ENCODE measurements at places on chromosomes 7 and 10. TPM values are rescaled to one million over a fixed set of nuclear protein-coding genes. Genes with fewer than 3 reads are reported as not detected.

GRCh38 chr10:122239578-122240257 lies 31.4 kb upstream of the BTBD16 start:
- no peak overlapping the region for H3K27ac ChIP-seq
- no peaks in the 10 kb centered on the region for H3K4me1 ChIP-seq
- no peak for DNase-seq
- H3K36me3 ChIP-seq = no peaks in the 10 kb centered on the region
- H3K27me3 ChIP-seq = no peaks in the 10 kb centered on the region

DNA sequence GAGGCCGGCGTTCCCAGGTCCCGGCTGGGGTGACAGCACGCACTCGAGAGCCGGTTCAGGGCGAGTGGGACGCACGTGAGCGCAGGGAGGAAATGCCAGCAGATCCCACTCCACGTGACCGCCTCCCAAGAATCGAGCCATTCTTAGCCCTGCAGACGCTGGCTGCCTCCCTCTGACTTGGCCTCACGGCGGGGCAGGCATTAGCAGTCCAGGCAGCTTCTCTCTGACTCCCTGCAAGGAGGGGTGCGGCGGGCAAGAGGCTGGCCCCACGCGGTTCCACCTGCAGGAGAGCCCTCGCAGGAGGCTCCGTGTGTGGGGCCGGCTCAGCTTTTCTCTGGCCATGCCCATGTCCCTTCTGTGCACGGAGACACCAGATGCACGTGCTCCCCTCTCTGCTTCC lies 10.1 kb downstream of the GPR146 start:
- peaks cover 26% of the 10 kb centered on the region for H3K4me1 ChIP-seq
- H3K36me3 ChIP-seq = no peaks in the 10 kb centered on the region
- peaks cover 51% of the 10 kb centered on the region for H3K27me3 ChIP-seq
- H3K4me3 ChIP-seq = no peak overlapping the region
- no peak overlapping the region for H3K27ac ChIP-seq
- DNase-seq = no peak

DNA sequence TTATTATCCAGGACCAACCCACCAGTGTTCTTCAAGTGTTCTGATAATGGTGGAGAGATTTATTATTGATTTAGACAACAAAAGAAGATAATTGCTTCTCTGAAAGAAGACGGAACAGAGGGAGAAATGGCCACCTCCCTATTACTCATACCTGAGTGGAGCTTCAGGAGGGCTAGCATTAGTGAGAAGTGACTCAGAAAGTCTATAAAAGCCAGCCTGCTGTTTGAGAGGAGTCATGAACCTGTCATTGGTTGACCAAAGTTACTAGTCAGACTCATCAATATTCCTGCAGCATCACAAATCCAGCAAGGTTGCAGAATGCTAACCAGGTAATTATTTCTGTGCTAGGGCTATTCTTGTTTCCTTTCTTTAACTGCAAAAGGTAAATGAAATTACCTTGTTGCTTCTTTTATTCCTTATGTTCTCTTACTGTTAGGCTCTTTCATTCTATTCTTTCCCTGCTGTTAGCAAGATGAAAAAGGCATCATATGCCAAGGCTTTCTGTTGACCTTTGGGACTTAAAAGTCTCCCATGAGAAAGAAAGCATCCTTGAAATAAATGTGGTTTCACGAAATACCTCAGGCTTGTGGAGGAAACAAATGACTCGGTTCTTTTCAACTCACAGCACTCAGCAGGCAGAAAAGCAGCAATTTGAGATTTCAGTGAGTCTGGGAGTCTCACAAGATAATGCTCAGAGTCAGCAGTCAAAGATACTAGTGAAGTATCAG lies 256.4 kb upstream of the PHYHIPL start:
- no peak overlapping the region for H3K27ac ChIP-seq
- H3K4me3 ChIP-seq = no peak overlapping the region
- DNase-seq = no peak
- H3K36me3 ChIP-seq = no peaks in the 10 kb centered on the region

GRCh38 chr10:79072041-79072441 lies 3.3 kb downstream of the ZMIZ1 start:
- H3K4me3 ChIP-seq = no peak overlapping the region
- H3K27ac ChIP-seq = no peak overlapping the region
- H3K36me3 ChIP-seq = no peaks in the 10 kb centered on the region
- H3K27me3 ChIP-seq = peaks cover 36% of the 10 kb centered on the region
- DNase-seq = no peak

DNA sequence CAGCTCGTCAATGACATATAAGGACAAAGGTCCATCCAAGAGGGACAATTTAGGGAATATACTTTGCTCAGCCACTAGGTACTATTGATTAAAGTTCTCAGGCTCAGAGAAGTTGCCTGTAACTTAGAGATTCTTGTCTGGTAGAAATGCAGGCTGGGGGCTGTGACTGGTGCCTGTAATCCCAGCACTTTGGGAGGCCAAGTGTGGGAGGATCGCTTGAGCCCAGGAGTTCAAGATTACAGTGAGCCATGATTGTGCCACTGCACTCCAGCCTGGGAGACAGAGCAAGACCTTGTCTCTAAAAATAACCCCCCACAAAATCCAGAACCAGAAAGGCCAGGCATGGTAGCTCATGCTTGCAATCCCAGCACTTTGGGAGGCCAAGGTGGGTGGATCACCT lies 36.2 kb upstream of the ACTR3B start:
- H3K4me3 ChIP-seq = no peak overlapping the region
- no peak for DNase-seq
- H3K4me1 ChIP-seq = no peaks in the 10 kb centered on the region
- H3K27ac ChIP-seq = no peak overlapping the region

DNA sequence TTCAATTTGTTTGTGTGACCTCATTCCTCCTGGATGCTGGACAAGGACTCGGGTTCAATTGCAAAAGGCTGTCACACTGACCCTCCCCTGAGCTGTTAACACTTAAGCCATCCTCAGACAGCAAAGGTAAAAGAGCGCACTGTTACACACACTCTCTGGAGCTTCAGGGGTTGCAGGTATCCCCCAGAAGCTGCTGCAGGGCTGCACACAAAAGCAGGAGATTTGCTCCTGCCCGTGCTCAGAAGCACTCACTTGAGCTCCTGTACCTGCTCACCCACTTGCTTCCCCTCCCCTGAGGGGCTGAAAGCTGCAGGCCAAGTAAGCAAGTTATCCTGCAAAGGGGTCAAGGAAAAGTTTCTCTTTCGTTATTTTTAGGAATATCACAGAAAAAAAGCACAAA lies 886.2 kb upstream of the ZWINT start:
- DNase-seq = no peak
- no peak overlapping the region for H3K27ac ChIP-seq
- no peaks in the 10 kb centered on the region for H3K36me3 ChIP-seq
- no peak overlapping the region for H3K4me3 ChIP-seq
- no peaks in the 10 kb centered on the region for H3K27me3 ChIP-seq

DNA sequence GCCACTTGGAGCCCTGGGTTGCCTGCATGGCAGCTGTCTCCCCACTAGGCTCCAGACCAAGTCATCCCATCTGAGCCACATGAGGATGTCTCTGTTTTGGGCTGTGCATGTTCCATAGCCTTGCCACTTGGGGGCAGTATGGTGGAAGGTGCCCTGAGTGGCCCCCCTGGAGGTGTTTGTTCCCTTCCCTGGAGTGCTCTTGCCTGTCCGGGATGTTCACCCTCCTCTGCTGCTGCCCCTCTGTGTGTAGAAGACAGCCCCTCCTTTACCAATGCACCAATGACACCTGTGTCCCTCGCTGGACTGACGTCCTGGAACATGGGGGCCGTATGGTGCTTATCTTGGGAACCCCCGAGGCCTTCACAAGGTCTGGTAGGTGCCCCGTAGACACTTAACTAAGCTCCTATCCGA lies 100.2 kb downstream of the ACTR3B start:
- DNase-seq = no peak
- no peaks in the 10 kb centered on the region for H3K27me3 ChIP-seq
- H3K27ac ChIP-seq = no peak overlapping the region
- H3K4me1 ChIP-seq = no peaks in the 10 kb centered on the region

- no peaks in the 10 kb centered on the region for H3K36me3 ChIP-seq
- H3K27ac ChIP-seq = no peak overlapping the region
- DNase-seq = no peak
- no peak overlapping the region for H3K4me3 ChIP-seq
- no peaks in the 10 kb centered on the region for H3K27me3 ChIP-seq
- no peaks in the 10 kb centered on the region for H3K4me1 ChIP-seq
Measured at GRCh38 chr10:17981766-17982380, 30.2 kb downstream of the SLC39A12 start.

DNA sequence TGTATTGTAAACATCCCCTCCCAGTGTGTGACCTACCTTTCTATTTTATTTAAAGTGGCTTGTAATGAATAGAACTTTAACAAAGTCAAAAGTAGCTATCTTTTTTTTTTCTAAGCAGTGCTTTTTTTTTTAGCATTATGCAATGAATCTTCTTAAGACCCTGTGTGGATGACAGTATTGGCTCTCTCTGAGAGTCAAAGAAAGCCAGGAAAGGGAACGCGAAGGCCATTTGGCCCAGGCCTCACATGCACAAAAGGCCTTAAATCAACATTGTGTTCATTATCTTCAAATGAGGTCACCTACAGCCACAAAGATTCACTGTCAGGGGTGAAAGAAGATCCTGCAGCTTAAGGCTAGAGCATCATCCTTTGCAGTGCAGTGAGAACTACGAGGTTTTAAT lies 721.5 kb downstream of the GRID1 start:
- H3K4me1 ChIP-seq = no peaks in the 10 kb centered on the region
- no peaks in the 10 kb centered on the region for H3K27me3 ChIP-seq
- no peak for DNase-seq
- H3K27ac ChIP-seq = no peak overlapping the region
- H3K36me3 ChIP-seq = no peaks in the 10 kb centered on the region

GRCh38 chr7:113880559-113880958 lies 38.2 kb downstream of the PPP1R3A start:
- H3K36me3 ChIP-seq = no peaks in the 10 kb centered on the region
- H3K27ac ChIP-seq = no peak overlapping the region
- H3K4me3 ChIP-seq = no peak overlapping the region

DNA sequence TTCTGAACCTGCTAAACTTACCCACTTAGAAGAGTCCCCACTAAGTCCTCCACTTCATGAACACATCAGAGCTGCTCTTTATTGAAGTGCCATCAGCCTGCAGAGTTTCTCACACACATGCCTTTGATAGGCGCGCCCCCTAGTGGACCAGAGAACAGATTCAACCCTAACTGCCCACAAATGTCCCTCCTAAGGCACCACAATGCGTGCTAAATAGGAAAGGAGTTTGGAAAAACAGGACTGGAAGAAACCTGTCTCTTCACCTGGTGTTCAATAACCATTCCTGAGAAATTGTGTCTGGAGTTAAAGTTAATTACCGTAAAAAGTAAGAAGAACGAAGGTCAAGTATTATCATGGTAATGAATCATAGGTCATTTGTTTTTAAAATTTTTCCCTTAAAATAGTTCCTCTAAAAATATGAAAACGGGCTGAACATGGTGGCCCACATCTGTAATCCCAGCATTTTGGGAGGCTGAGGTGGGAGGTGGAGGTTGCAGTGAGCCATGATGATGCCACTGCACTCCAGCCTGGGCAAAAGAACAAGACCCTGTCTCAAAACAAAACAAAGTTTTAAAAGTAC lies 249.7 kb downstream of the ELMO1 start:
- peaks cover 6% of the 10 kb centered on the region for H3K36me3 ChIP-seq
- no peaks in the 10 kb centered on the region for H3K27me3 ChIP-seq
- peak; percentile 72 for DNase-seq
- peaks cover 3% of the 10 kb centered on the region for H3K4me1 ChIP-seq

GRCh38 chr7:19060761-19061259 lies 56.6 kb downstream of the TWIST1 start:
- no peak overlapping the region for H3K4me3 ChIP-seq
- DNase-seq = no peak
- no peaks in the 10 kb centered on the region for H3K36me3 ChIP-seq
- H3K27me3 ChIP-seq = no peaks in the 10 kb centered on the region
- no peak overlapping the region for H3K27ac ChIP-seq
- H3K4me1 ChIP-seq = no peaks in the 10 kb centered on the region

DNA sequence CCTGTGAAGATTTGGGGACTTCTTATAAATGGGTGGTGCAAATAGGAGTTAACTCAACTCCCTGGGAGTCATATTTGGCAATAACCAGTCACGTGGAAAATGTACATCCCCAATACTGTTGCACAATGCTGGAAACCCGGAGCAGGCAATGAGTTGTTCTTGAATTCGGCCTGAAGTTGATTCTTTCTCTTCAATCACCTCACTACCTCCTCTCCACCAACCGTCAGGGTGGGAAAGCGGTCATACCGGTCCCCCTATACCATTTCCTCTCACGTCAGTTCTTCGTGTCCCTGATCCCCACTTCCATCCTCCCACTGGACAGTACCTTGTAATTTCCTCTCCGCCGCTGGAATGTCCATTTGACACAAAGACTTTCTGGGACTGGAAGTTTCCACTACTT lies 2.8 kb downstream of the GIMAP5 start:
- H3K4me3 ChIP-seq = no peak overlapping the region
- DNase-seq = no peak
- no peak overlapping the region for H3K27ac ChIP-seq
- H3K4me1 ChIP-seq = peaks cover 13% of the 10 kb centered on the region
- no peaks in the 10 kb centered on the region for H3K27me3 ChIP-seq
- H3K36me3 ChIP-seq = no peaks in the 10 kb centered on the region

- no peaks in the 10 kb centered on the region for H3K27me3 ChIP-seq
- no peak for DNase-seq
- H3K4me1 ChIP-seq = no peaks in the 10 kb centered on the region
- H3K36me3 ChIP-seq = peaks cover 1% of the 10 kb centered on the region
- H3K4me3 ChIP-seq = no peak overlapping the region
Measured at GRCh38 chr10:32905466-32905865, 52.6 kb downstream of the ITGB1 start.

DNA sequence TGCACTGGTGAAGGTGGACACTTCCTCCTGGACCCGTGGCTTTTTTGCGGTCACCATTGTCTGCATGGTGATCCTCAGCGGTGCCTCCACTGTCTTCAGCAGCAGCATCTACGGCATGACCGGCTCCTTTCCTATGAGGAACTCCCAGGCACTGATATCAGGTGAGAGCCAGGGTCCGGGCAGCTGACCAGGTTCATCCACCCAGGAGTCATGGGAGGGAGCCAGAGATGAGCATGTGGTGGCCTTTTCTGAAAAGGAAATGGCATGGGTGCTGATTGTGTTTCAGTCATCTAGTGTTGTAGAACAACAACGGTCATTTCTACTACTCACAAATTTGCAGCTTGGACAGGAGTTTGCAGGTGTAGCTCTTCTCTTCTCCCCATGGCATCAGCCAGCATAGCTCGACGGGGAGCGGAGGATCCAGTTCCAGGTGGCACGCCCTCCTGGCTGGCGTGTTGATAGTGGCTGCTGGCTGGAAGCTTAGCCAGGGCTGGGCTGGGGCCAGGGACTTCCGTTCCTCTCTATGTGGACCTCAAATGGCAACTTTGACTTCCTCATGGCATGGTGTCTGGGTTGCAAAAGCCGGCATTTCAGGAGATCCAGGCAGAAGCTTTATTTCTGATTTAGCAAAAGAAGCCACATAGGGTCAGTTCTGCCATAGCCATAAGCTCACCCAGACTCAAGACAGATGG lies 32.7 kb downstream of the SLC29A3 start:
- H3K4me1 ChIP-seq = no peaks in the 10 kb centered on the region
- H3K36me3 ChIP-seq = peaks cover 7% of the 10 kb centered on the region
- H3K27me3 ChIP-seq = no peaks in the 10 kb centered on the region
- no peak overlapping the region for H3K4me3 ChIP-seq

Gene SP4
- polyA plus RNA-seq = 7.1 TPM

Gene CPXM2
- not detected for polyA plus RNA-seq

Gene CEP55
- 0.12 TPM for polyA plus RNA-seq

Gene VSIR
- 40.5 TPM for polyA plus RNA-seq

Gene ZNF239
- polyA plus RNA-seq = 2.2 TPM

Data from B cell (primary cell).